ENCODE measurements at places on chromosomes 7 and 10.

- DNase-seq: no peak
These were observed 706.0 kb upstream of the AUTS2 start for GRCh38 chr7:68892236-68892635.

GRCh38 chr7:100753750-100754149, 20.4 kb downstream of the ZAN start:
- DNase-seq: no peak

DNA sequence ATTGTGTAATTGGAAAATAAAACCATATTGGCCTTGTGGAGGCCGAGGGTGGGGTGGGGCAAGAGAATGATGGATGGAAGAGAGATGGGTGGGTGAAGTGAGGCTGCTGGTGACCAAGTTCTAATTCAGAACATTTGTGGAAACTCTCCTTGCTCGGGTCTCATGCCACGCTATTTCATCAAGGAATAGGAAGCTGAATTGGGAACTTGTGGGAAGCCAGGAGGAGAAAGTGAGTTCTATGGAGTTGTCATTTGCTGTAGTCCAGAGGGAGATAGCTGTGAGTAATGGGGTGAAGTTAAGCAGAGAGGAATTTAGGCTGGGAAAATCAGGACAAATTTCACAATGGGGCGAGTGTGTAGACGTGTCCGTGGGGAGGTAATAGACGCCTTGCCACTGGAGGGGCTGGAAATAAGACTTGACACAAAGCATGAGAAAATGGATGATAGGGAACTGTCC, 339.2 kb downstream of the LRMDA start:
- no peak for DNase-seq

- no peak for DNase-seq
These were observed 116.6 kb downstream of the SPAG6 start for GRCh38 chr10:22461891-22462290.

DNA sequence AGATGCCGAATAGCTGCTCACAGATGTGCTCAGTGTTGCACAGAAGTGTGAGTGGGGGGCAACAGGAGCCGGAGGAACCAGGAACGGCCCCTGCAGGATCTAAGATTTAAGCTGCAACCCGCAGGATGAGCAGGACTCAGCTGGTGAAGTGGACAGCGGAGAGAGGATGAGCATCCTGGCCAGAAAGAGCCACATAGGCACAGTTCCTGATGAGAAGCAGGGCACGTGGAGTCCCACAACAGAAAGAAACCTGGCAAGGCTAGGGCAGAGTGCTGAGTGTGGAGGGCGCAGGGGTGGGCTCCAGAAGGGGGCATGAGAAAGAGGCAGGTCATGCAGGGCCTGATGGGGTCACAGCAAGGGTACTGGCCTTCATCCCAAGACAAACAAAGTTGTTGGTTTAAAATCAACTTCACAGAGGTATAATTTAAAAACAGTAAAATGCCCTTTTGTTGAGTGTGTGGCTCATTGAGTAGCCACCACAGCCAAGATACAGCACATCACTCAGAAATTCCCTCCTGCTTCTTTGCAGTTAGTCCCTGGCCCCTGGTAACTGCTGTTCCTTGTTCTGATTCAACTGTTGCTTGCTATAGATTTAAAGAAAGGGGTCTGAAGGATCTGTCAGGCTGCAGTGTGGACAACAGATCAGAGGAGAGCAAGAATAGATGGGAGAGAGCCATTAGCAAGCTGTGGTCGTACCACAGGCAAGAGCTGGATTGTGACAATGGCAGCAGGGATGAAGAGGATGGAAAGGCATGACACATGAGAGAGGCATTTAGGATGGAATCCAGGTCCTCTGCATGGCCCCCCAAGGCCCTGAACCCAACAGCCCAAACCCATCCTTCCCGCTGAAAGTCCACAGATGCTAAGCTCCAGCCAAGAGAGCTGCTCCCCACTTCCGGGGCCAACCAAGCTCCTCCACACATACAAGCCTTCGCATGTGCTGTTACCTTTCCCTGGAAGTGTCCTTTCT, 53.1 kb upstream of the OSBPL3 start:
- no peak for DNase-seq

- no peak for DNase-seq
These were observed 39.2 kb downstream of the LAMB4 start for GRCh38 chr7:108090791-108091460.

DNA sequence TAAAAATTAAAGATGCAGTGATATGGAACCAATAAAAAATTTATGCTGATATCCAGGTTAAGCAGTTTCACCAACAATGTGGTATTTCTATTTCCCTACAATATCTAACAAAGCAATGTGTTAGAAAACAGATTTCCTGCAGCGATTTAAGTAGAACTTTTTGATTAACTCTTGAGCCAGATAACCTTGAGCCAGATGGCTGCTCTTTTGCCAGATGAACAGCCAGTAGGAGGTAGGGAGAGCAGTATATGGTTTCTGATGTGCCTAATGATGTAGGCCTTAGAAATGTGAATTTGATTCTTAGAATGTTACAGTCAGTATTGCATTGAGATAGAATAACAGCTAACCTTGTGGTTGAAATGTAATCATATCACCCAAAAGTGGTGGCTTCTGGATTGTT, 31.1 kb downstream of the STAMBPL1 start:
- no peak for DNase-seq
